ENCODE measurements at places on chromosomes 1 and 21.

- DNase-seq: no peak
Measured at GRCh38 chr1:27821761-27822315, 8.7 kb upstream of the PPP1R8 start.

DNA sequence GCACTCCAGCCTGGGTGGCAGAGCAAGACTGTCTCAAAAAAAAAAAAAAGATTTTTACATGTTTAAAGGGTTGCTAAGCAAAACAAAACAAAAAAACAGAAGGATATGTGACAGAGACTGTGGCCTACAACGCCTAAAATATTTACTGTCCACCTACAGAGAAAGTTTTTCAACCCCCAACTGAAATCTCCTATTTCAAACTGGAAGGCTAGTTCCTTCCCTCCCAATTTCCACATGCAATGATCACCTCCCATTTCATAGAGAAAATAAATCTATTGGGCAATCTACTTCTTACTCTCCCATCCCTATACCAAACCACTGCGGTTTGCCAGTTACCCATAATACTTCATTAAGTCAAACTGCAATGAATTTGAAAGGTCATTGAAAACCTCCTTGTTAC, 74.2 kb downstream of the ST3GAL3 start:
- no peak for DNase-seq

DNA sequence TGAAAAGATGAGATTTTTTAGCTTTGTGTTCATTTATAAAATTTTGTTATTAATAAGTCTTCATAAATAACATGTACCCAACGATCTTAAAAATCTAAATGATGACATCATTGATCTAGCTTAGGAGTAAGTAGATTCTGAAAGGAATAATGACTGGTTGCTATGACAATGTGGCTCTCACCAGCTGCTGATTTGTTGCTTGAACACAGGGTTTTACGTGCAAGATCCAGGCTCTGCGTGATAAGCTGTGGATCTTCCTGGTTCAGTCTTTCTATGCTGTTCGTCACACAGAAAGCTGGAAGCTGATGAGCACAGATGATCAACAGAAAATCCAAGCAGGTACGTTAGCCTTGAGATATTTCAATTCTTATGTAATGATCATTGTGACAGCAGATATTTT, 49.1 kb upstream of the C1orf146 start:
- no peak for DNase-seq

DNA sequence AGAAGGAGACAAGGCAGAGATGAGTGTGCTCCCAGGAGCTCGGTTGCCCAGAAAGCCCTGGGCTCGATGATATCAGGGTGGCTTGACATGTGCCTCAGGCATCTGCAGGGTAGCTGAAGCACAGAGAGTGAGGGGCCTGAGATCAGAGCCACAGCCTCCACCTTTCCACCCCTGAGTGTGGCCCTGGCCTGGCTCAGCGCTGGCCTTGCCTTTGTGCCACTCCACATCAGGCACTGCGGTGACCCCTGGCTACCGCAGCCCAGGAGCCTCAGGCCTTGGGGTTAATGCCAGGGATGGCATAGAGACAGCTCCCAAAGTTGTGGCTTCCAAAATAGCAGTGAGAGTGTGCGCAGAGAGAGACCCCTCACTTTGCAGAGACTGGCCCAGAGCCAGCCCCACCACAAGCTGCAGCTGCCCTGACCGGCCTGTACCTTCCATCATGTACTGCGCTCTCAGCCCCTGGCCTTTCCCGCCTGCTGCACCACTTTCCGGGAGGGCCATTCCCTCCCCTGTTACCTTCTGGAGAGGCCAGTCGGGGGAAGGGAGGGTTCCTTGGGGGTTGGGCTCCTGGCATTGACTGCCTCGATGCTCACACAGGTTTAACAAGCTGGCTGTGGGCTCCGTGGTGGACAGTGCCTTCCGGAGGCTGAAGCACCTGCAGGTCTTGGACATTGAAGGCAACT, 19.5 kb downstream of the PODN start:
- no peak for DNase-seq

DNA sequence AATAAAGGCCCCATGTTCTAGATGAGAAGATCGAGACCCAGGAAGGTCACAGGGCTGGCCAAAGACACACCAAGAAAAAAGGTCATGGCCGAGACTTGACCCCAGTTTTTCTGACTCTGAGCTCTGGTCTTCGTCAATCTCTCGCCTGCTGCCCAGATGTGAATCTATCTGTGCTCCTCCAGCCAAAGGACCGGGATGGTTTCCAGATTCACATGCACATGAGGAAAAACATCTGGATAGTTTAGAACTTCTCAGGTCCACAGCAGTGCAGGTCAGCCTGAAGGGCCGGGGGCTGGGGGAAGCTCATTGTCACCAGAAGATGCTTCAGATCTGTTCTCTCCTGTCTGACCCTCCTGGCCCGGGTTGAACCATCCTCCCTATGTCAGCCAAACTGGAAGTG, 49.0 kb downstream of the KCNN3 start:
- DNase-seq: no peak

DNA sequence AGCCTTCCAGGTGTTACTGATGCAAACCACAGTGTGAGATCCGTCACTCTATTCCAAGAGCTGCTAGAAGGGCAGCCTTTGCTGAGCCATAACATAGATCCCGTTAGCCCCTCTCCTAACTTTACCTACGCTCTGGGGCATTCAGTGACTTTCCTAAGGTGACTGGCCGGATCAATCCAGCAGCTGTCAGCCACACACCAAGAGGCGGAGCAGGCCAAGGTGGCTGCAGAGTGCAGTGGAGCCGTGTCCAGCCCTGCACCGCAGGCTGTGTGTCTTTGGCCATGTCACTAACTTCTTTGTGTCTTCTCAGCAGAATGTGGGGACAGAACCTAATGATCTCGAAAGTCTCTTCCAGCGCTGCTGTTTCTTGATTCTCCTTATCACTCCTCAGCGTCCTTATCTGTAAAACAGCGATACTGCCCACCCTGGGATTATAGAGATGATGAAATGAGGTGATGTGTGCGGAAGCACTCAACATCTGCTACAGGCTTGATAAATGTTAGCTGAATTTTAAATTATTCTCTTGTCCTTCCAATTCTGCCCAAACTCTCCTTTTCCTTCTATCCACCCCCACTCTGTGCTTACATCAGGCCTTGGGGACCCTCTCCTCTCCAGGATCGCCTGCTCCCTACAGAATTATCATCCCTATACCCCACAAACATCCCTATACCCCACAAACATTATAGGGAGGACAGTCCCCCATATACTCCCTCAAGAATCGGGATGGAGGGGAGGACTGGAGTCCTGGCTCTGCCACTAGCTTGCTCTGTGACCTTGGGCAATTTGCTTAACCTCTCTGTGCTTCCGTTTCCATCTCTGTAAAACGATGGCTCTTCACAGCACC, 25.8 kb upstream of the LRRN2 start:
- no peak for DNase-seq

DNA sequence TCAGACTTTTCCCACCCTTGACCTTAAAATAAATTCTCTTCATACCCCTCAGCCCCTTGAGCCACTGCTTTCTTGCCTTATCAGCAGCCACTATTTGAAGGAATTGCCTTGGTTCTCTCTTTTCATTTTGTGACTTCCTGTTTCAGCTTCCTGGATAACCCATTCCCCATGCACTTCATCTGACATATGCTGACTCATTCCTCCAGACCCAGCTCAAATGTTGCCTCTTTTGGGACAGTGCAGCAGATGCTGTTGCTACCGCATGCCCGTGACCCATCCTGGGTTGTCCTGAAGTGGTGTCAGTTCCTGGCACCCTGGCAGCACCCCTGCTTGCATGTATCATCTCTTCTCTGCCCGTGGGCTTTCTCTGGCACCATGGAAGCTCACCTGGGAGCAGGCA, 496.1 kb downstream of the PTPRU start:
- DNase-seq: no peak
